ENCODE measurements at places on chromosomes 13 and 19.

- DNase-seq: no peak
Measured at GRCh38 chr13:51308781-51309180, 30.7 kb upstream of the SERPINE3 start.

- DNase-seq: no peak
Measured at GRCh38 chr13:65460136-65460535, 1770.0 kb downstream of the PCDH9 start.

- DNase-seq: no peak
Measured at GRCh38 chr19:6161271-6161850, 25.9 kb downstream of the ACSBG2 start.

- peak; percentile 40 for DNase-seq
Measured at GRCh38 chr13:25375727-25376358, 4.1 kb downstream of the ATP8A2 start.

GRCh38 chr13:113083402-113084061 lies 22.1 kb upstream of the F7 start:
- DNase-seq: no peak

DNA sequence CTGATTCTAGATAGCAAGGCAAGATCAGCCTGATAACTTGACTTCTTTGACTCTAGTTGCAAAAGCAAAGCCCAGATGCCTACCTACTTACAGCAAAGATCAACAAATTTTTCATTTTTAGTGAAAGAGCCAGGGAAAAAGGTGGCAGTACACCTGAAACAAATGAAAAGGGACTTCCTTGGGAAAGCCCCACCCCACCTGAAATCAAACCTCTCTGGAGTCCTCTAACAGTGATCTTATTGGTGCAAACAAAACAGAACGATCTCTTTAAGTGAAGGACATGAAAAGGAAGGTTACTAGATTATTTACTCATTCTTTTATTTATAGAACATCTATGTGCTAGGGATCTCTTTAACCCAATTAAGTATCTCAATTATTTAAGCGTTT lies 507 bp upstream of the LCP1 start:
- DNase-seq: no peak
